Activated naive CD4-positive, alpha-beta T cell treated with Interleukin-2 at 50 U/mL for 16 hours (primary cell): ENCODE measurements at places on chromosomes 1 and 21.

DNA sequence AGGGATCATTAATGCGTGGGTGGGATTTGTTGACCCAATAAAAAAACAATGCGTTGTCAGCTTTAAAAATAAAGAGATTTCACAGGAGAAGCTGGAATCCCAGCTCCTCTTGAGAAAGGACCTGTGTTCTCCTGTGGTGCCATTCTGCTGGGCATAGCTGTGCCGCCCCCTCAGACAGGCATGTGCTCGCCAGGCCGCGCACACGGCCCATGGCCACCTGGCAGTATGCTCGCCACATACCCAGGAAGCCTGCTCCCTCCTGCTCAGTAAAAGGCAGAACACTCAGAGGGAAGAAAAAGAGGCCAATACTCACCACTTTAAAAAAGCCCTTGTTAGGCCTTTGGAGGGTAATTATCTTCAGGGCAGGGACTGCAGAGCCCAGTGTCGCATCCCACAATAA, 13.1 kb downstream of the THAP3 start:
- DNase-seq = no peak

- DNase-seq = no peak
Measured at GRCh38 chr1:208181364-208181763, 62.8 kb downstream of the PLXNA2 start.

DNA sequence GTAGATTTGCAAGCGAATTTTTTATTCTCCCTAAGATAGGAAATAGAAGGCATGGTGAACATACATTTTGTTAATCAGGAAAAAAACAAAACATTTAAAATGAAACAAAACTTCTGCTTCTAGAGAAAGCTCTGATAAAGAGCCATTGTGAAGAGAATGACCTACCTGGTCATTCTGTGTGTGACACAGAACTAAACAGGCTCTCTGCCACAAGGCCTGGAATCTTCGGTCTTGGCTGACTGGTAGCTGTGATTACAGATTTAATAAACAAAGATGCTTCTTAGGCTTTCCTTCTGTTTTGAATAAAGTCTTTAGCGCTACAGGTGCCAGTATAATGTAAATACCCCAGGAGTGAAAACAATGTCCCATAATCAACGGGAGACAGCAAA, 22.1 kb downstream of the SLC35D1 start:
- DNase-seq = no peak

- no peak for DNase-seq
Measured at GRCh38 chr1:169426174-169426705, 1.0 kb downstream of the CCDC181 start.

DNA sequence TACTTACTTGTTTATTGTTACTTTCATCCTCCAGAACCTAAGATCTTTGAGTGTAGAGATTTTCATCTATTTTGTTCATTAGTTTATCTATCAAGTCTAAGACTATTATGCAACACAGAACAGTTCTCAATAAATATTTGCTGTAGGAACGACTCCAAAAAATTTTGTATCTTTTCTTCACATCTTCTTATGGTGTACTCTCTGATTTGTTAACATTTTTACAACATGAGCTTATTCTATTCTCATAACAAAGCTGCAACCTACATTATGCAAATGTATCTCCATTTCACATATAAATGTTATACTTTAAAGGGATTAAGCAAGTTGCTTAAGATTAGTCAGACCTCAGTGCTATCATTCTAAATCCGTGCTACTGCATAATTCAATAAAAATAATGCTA, 514.2 kb upstream of the ZP4 start:
- DNase-seq = no peak

DNA sequence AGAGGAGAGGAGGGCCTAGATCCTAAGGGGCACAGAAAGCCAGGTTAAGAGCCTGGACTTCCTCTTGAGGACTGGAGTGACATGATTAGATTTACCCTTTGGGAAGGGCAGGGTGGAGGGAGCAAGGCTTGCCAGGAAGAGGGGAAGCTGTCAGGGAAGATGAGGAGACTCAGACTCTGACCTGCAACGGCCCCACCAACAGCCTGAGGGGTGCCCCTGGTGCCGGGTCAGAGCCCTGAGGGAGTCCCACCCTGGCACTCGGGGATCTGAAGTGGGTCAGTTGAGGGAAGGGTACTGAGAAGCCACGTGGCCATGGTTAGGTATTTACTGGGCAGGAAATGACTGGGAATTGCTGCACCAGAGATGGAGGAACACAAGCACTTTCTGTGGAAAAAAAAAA, 9.8 kb downstream of the ECE1 start:
- no peak for DNase-seq

DNA sequence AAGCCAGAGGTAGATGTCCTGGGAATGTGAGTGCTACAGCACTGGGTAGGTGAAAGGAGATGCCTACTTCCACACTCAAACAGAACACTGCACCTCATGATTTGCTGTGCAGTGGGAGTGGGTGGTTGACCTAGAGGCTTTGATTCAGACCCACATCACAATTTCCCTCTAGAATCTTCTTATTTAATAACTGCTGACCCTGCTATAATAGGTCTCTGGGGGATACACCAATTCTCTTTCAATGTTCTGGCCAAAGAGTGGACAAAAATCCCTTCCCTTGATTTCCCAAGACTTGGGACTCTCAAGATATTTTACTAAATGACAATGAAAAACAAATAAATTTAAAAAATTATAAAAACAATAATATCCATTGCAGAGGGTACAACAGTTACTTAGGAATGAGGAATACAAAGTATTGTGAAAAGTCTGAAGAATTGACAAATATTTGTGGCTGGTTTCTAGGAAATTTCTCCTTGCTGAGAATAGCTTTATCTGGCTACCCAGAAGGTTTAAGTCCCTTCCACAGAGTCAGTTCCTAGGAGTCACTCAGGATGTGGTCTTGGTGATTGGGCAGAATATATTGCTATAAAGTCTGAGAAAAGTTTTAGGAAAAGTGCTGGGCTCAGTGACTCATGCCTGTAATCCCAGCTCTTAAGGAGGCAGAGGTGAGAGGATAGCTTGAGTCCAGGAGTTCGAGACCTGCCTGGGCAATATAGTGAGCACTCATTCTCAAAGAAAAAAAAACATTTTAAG, 2.4 kb upstream of the FCGR2A start:
- no peak for DNase-seq

DNA sequence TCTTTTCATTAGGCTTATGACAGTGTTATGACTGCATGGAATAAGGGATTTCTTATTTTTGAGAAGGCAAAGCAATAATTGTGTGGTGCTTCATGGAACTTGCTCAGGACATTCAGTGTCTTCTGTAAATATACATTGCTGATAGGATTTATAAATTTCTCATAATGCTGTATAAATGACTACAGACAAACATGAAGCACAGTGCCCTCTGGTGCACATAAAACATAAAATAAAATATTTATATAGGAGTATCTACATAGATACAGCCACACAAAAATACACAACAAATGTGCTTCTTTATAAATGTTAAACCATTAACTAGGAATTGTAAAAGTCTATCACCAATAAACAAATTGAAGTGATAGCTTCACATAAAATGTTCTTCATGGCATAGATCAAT, 24.1 kb downstream of the BRINP3 start:
- no peak for DNase-seq

DNA sequence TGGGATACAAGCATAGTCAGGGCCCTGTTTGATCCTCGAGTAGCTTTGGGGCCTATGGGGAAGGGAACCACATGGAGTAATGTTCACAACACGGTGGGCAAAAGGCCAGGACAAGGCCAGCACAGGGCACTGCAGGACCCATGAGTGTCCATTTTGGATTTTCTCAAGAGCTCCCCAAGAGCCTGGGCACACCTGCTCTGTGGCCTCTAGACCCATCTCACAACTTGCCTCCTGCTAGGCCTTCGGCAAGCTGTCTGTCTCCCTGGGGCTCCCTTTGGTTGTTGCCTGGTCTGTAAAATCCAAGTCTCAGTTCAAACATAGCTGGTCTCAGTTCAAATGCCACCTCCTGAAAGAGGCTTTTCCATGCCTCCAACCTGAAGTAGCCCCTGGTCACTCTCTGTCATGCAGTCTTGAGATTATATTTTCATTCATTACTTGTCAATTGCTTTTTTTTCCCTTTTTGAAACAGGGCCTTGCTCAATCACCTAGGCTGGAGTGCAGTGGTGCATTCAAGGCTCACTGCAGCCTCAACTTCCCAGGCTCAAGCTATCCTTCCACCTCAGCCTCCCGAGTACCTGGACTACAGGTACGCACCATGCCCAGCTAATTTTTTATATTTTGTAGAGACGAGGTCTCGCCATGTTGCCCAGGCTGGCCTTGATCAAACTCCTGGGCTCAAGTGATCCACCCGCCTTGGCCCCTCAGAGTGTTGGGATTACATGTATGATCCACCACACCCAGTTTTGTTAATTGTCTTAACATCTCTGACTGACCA, 107.4 kb downstream of the MATN1 start:
- no peak for DNase-seq

GRCh38 chr1:167744901-167745300, 23.1 kb downstream of the MPZL1 start:
- DNase-seq = no peak

DNA sequence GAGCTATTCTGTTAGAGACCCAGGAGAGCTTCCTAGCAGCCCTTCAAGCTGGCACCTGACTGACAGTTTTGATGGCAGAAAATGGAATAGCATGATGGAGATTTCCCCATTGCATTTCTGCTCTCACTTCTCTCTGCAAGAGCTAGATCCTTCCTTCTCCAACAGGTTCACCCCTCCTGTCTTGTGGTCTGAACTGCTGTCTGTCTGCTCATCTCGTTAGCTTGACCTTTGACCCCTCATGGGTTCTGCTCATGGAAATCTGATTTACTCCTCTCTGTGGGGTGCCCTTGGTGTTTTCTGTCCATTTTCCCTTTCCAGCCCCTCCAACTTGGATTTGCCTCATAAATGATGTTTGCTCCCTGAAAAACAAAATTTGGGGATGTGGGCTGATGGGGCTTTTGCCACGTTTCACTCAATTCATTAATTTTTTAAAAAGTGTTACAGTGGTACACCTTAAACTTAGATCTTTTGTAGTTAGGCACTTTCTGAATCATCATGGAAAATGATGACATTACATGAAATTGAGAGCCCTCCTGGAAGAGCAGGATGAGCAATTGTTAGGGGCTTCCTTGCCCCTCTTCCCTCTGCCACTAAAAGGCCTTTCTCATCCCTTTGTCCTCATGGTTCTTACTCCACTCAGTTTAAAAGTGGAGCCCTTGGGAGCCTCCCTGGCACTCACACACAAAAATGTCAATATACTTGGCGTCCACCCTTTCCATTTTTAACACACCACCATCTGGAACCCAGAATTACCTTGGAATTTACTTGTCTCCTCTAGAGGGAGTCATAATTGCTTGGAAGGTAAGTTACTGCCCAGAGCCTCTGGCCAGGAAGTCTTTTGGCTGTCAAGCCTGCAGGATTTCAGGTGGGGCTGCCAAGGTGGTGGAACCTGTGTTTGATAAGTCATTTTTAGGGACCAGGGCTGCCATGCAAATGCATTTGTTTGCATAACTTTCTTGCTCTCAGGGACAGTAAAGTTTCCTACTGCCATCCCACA, 31.9 kb upstream of the IL19 start:
- DNase-seq = no peak

GRCh38 chr1:95686217-95686616, 452.2 kb downstream of the RWDD3 start:
- no peak for DNase-seq

DNA sequence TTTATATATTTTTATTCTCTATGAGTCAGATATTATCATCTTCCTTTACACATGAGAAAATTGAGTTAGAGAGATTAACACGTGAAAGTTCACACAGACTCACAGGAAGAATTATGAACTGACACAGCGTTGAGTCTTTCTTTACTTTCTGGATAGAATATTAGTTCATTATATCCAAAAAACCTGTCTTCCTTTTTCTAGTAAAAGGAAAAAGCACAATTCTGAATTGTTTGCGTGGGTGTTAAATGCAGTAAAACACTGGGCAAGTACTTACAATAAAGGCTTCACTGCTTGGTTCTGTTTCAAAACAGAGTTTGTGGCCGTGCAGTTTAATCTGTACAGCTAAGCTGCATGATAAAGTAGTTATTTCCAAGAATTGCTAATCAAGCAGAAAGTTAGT, 10.8 kb downstream of the MAGI3 start:
- DNase-seq = no peak

DNA sequence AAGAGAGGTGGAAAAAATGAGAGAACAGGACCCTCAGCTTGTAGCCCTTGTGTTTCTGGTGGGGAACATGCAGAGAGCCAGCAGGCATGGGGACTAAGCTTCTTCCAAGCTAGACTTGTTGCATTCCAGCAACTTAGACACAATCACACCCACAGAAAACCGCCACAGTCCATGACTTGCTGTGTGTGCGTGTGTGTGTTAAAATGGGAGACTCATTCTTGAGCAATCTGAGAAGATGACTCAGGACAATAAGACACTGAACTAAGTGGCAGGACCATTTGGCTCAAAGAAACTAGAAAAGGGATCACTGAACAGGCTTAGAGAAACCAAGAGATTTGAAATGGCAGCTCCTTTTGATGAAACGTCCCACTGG, 78.0 kb downstream of the HLX start:
- DNase-seq = no peak

GRCh38 chr1:195434566-195435203, 1173.6 kb downstream of the KCNT2 start:
- no peak for DNase-seq

DNA sequence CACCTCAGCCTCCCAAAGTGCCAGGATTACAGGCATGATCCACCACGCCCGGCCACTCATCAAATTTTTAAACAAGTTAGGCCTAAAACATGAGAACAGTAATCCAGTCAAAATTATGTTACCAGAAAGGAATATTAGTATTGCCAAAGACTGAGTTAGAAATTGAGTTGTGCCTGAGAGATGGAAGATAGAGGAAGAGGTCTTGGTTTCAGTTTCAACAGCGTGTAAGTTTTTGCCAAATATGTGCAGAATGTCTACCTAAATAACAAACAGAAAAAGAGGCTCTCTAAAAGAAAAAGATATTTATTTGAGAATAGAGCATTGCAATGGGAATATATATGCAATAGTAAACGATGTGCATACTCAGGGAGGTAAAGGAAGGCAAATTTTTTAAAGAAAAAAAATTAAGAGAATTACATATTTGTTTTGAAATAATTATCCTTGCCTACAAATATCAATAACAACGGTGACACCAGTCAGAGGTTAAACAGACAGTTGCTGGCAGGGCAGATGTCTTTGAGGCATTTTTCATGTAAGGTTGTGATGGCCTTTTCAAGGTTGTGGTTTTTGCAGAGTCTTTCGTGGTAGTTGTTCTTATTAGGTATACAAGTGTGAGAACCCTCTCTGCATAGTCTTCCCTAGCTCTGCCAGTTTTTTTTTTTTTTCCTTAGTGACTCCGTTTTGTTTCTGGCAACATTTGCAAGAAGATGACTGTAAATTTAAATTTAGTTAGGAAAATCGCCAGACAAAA, 2.2 kb upstream of the CD1B start:
- DNase-seq = no peak

DNA sequence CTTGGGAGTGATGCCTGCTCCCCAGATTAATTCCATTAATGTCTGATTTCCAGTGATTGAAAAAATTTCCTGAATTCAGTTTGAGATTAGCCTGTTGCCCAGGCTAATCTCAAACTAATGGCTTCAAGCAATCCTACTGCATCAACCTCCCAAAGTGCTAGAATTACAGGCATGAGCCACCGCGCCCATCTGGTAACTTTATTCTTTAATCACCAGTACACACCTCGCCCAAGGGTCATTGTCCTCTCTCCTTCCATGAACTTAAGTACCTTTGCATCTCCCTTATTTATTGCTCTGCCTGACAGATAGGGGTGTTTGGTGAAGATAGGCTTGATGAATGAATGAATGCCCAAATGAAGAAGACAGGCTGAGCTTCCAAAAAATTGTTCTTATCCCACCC, 366.5 kb downstream of the SIPA1L2 start:
- DNase-seq = no peak

GRCh38 chr1:47180603-47181094, 9.2 kb downstream of the PDZK1IP1 start:
- no peak for DNase-seq

- no peak for DNase-seq
Measured at GRCh38 chr1:42940851-42941639, 17.6 kb downstream of the SLC2A1 start.
